Hair follicle dermal papilla cell (primary cell): ENCODE measurements at places on chromosomes 6 and 20. TPM values are rescaled to one million over a fixed set of nuclear protein-coding genes. Genes with fewer than 3 reads are reported as not detected.

Gene SUMO4
- total RNA-seq = 3.2 and 3.9 TPM in 2 replicates

Gene DPM1
- total RNA-seq = 32.3 and 43.2 TPM in 2 replicates

Gene RHAG
- not detected in 2 replicates for total RNA-seq

Gene HLA-DQB2
- not detected in 2 replicates for total RNA-seq

Gene POM121L2
- total RNA-seq = not detected in 2 replicates

Gene SDHAF4
- 5.0 and 5.2 TPM in 2 replicates for total RNA-seq

Gene SLC22A3
- total RNA-seq = 0.12 and 0.16 TPM in 2 replicates

Gene OOEP
- 0.16 TPM in 1 of 2 replicates, not detected in the other for total RNA-seq

Gene KIZ
- 27.1 and 30.1 TPM in 2 replicates for total RNA-seq

Gene CLIC5
- total RNA-seq = 0.16 TPM in 1 of 2 replicates, not detected in the other

Gene TAGAP
- total RNA-seq = not detected in 2 replicates

Gene BPIFB4
- not detected in 2 replicates for total RNA-seq

Gene DNAH8
- total RNA-seq = under 0.01 TPM in 1 of 2 replicates, not detected in the other

Gene SH3BGRL2
- 2.1 and 2.8 TPM in 2 replicates for total RNA-seq

Gene PTCRA
- total RNA-seq = not detected in 2 replicates

Gene CGAS
- total RNA-seq = 6.0 and 7.3 TPM in 2 replicates

Gene BEND6
- 18.2 and 20.8 TPM in 2 replicates for total RNA-seq
